Calu3 (cell line): ENCODE measurements at places on chromosomes 7 and 10. TPM values are rescaled to one million over a fixed set of nuclear protein-coding genes. Genes with fewer than 3 reads are reported as not detected.

DNA sequence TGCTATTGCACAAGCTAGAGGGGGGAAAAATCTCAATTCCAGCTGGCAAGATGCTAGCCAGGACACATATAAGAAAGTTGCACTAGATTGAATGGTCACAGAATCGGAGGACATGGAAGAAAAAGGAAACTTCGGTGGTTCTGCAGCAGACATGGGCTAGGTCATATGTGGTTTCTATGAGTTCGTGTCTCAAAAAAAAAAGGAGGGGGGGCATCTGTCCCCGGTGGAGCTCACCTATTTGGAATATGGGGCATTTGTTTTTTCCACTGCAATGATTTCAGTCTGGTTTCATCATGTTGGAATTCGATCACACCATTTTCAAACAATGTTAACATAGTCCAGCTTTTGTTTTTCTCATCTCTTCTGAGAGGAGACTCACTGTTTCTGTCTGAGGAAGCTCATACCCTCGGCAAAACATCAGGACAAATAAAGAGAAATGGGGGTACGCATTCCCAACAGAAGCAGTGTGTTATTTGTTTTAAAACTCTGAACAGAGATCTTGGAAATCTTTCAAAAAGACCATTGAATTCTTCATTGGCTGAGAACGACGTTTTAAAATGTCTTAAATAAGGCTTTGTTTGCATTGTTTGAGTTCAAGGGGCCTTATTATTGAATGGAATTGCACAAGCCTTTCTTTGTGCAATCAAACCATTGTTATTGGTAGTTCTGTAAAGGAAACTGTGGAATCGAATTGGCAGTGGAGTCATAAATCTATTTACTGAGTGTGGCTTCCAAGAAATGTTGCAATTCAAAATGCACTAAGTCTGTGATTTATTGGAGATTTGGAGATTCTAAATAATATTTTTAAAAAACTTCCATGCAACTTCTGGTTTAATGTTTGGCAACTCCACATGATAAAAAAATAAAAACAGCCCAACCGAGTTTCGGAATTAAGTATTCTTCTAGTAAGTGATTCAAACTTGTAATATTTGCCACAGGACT is 173.2 kb downstream of the RTKN2 start:
- peak overlapping the region; percentile 67 for H3K4me3 ChIP-seq
- H3K36me3 ChIP-seq: peaks cover 45% of the 10 kb centered on the region
- peak; percentile 54 for DNase-seq
- peaks cover 64% of the 10 kb centered on the region for H3K4me1 ChIP-seq

- H3K4me3 ChIP-seq: no peak overlapping the region
- H3K27me3 ChIP-seq: peaks cover 17% of the 10 kb centered on the region
- no peak overlapping the region for H3K27ac ChIP-seq
- peaks cover 15% of the 10 kb centered on the region for H3K4me1 ChIP-seq
Measured at GRCh38 chr10:79405221-79405994, 40.0 kb downstream of the ZCCHC24 start.

The ERVW-1 gene
- not detected in 2 replicates for total RNA-seq

The MUC12 gene
- 0.59 and 1.3 TPM in 2 replicates for total RNA-seq

The HOXA7 gene
- total RNA-seq: not detected in 2 replicates
